ENCODE measurements at places on chromosomes 3 and 15.

- ATAC-seq, result peak; percentile 7
Observed at GRCh38 chr15:53401503-53401902, 358.0 kb downstream of the WDR72 start.

GRCh38 chr3:132772252-132772651 is 50.0 kb upstream of the NPHP3 start:
- ATAC-seq, result no peak

DNA sequence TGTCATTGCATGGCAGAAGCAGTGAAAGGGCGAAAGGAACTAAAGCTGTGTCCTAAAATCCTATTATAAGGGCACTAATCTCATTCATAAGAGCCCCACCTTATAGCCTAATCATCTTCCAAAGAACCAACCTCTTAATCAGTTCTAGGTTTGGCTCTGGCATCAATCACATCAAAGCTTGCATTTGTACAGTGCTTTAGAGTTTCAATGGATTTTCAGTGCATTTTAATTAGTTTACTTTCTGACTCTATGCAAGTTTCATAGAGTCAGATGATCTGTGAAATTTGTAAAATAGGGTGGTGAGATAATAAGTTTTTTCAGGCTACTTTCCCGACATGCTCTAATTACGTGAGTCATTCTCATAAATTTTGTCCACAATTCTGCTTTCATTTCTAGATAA is 341.1 kb downstream of the DIPK2A start:
- ATAC-seq, result no peak

DNA sequence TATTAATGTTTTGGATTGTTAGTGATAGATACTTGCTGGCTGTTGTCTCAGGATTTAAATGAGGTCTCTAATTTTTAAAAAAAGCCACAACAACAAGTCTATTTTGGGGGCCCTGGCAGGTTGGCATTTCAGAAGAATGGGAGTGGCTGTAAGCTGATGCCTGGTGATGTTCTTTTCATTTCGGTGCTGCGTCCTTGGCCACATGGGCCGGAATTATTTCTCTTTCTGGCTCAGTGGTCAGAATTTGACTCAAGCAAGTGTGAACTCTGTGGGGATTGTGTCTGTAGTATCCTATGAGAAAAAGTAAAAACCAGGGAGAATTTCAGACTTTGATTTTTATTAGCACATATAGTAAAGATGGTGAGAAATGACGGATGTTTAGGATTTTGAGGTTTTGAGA is 203.0 kb downstream of the AKAP13 start:
- no peak for ATAC-seq

- no peak for ATAC-seq
Observed at GRCh38 chr3:132055872-132056271, 21.1 kb upstream of the CPNE4 start.

DNA sequence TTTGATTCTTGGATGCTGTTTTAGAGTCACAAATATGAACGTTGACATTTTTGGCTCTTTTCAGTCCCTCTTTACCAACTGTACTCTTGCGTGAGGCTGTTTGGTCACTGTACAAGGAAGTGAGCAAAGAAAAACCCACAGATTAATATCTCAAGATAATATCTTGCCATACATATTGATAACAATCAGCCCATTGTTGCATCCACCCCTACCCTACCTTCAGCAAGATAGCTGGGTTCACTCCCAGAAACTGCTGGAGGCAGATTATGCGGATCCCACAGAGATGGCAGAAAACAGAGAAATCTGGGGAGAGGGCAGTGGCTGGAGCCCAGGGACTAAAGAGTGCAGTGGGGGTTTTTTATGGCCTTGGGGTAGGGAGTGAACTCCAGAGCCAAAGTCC is 29.9 kb upstream of the MFSD1 start:
- ATAC-seq, result no peak

- ATAC-seq, result no peak
Observed at GRCh38 chr3:50111757-50112156, 23.0 kb downstream of the RBM5 start.

DNA sequence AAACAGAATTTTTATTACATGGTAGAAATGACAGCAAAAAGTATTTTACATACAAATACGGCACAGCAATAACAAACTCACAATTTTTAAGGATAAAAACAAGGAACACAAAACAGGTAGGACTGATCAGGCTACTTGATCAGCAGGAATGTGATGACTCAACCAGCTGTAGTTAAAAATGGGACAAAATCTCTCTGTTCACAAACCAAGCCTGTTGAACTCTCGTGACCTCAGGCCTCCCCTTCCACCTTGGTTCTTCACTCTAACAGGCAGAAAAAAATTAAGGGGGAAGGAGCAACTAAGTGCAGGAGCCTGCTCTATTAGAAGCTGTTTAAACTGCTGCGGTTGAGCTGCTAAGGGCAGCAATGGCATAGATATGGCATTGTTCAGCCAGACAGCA is 18.7 kb downstream of the FBXL22 start:
- no peak for ATAC-seq

GRCh38 chr3:53269888-53270880 is 14.4 kb upstream of the TKT start:
- ATAC-seq, result peak; percentile 79

DNA sequence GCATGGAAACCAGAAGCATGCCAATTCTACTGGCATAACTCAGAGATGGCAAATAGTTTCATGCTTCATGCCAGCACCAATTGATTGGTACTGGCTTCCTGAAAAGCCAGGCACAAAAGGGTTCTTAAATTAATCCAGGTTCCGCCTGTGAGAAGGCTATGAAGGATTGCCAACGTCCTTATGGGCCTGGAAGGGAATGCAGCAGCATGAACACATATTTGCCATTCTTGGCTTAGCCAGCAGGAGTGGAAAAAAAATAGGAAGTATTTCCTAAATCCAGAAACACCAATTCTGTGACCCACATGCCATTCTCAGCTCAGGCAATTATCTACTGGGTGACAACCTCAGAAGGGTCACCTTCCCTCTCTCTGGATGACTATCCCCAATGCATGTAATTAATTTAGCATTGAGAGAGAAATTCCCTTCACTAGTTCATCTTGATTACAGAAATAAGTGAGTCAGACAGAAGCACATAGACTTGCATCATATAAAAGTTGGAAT is 36.0 kb downstream of the ADAMTS9 start:
- ATAC-seq, result no peak

GRCh38 chr15:38471974-38472373 is 18.0 kb downstream of the FAM98B start:
- ATAC-seq, result no peak

DNA sequence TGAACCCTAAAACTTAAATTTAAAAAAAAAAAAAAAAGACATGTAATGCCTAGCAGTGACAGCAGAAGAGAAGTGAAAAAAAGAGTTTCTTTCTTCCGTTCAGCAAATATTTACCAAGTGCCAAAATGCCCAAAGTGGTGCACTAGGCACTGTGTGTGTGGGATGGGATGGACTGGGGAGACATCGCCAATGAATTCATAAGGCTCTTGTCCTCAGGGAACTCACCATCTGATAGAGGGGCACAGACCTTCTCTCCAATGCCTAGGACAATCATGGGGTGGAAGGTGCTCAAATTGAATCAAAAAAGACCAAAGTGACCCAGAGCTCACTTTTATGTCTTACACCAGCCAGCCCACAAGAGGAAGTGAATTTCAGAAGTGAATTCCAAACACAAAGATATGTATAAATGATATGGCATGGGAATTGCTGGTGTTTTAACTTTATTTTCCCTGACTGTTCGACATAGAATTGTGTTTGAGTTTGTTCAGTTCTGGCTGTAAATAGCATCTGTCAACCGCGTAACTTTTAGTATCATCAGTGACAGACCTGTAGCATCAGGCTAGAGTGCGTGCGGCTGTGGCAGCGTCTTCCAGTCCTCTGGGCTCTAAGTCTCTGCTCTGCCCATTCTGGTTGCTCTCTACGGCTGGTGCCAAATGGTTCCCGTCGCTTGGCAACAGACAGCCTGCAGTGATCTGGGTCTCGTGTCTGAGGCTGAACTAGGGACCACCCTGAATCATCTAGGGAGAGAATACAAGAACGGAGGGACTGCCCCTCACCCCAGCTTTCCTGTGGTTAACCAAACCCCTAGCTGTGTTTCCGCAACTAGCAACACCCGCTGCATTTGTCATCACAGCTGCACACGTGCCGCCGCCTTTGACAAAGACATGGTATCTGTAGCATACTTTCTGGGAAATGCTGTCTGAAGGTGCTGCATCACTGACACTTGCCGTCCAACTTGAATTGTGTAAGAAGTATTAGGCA is 154.0 kb upstream of the THBS1 start:
- peak; percentile 85 for ATAC-seq

DNA sequence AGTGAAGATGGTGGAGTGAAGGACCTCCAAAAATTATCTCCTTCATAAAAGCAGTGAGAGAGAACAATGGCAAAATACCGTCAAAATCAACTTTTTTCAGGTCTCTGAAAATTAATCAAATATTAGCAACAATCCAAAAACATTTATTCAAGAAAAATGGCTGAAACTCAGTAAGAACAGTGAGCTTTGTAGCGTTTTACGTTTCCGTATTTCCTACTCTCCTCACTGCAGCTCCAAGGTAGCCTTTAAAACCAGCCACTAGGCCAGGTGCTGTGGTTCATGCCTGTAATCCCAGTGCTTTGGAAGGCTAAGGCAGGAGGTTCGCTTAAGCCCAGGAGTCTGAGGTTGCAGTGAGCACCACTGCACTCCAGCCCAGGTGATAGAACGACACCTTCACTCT is 38.5 kb downstream of the ATP10A start:
- no peak for ATAC-seq
